ENCODE measurements at places on chromosomes 16 and 17.
A peak's percentile ranks its signal among the peaks of the same experiment; 100 is the strongest.

GRCh38 chr17:18041776-18042175 lies 2.6 kb downstream of the GID4 start:
- DNase-seq = peak; percentile 19

DNA sequence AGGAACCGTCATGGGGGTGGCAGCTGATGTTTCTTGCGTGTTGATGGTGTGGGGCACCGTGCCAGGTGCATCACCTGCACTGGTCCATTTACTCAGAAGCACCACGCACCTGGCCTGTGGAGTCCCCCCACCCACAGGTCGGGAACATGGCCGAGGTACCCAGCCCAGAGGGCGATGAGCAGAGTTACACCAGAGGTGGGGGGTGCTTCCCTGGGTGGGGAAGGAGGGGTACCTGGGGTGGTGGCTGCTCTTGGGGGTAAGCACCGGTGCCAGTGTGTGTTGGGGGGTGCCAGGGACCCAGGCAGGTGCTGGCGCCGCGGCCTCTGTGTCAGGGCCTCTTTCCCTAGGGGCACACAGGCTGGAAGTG lies 5.0 kb upstream of the ZNF750 start:
- DNase-seq = no peak

GRCh38 chr16:84040823-84041820 lies 1.5 kb downstream of the SLC38A8 start:
- DNase-seq = peak; percentile 53

GRCh38 chr16:50270510-50271147 lies 4.3 kb downstream of the ADCY7 start:
- DNase-seq = no peak

All from fibroblast of skin of scalp (primary cell).